Activated CD4-positive, alpha-beta T cell treated with anti-CD3 and anti-CD28 coated beads, Interleukin-2, amount 10 ng/mL, durations not matched to agents 7 days and 5 days (primary cell): ENCODE measurements at places on chromosomes 5 and 9.

GRCh38 chr5:170145462-170145861 is 39.8 kb downstream of the FOXI1 start:
- DNase-seq = no peak

GRCh38 chr9:80968611-80969010 is 720.7 kb downstream of the TLE1 start:
- no peak for DNase-seq

DNA sequence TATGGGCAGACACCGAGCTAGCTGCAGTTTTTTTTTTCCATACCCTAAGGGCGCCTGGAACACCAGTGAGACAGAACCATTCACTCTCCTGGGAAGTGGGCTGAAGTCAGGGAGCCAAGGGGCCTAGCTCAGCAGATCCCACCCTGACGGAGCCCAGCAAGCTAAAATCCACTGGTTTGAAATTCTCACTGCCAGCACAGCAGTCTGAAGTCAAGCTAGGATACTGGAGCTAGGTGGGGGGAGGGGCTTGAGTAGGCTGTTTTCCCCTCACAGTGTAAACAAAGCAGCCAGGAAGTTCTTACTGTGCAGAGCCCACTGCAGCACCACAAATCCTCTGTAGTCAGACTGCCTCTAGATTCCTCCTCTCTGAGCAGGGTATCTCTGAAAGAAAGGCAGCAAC is 151.7 kb upstream of the HCN1 start:
- no peak for DNase-seq

GRCh38 chr9:116178481-116179211 is 25.1 kb downstream of the PAPPA start:
- no peak for DNase-seq

GRCh38 chr5:123001808-123002207 is 34.7 kb downstream of the PPIC start:
- no peak for DNase-seq

GRCh38 chr9:128987805-128988204 is 40.3 kb downstream of the NUP188 start:
- DNase-seq = no peak

DNA sequence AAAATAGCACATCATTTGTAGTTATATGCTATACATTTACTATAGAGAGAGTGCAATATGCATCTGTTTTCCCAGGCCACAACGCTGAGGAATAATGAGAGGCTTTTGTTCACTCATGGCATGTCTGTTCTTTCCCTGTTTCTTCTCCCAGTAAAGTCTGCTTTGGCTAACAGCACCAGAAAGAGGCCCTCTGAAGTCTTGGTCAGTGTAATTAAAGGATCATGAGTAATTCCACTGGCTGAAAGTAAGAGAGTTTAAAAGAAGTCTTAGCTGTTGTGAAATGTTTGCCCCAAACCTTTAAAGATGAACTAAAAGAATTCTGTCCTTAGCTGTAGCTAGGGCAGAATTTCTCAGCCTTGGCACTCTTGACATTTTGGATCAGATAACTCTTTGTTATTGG is 228.8 kb downstream of the TLE4 start:
- DNase-seq = no peak

DNA sequence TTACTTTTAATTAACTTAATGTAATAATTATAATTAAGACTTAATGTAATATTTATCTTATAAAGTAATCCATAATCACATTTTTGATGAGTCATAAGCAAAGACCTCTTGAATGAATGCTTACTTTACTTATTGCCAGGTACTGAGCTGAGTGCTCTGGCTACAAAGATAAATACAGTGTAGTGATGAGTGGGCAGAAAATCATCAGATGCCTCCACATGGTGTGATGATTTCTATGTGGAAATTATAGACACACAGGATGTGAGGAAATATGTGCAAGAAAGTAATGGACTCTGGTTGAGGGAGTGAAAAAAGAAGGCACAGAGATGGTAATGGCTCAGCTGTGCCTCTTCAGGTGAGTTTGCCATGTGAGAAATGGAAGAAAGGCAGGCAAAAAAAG is 422.6 kb upstream of the CD180 start:
- no peak for DNase-seq

DNA sequence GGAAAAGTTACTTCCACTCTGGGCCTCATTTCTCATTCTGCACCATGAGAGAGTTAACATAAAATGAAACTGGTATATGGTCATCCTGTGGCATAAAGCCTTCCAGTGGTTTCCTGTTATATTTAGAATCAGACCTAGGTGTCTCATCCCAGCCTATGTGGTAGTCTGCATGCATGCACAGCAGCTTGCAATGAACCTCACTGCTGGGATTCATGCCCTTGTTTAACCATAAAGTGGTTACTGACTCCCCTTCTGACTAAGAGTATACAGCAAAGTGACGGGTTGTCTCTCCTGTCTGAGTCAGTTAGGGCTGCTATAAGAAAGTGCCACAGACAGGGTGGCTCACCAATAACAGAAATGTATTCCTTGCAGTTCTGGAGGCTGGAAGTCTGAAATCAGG is 14.7 kb upstream of the TDRD7 start:
- DNase-seq = peak; percentile 53

GRCh38 chr5:81303563-81303962 is 2.2 kb downstream of the ZCCHC9 start:
- DNase-seq = no peak

- no peak for DNase-seq
Observed at GRCh38 chr9:124006448-124007361, 4.9 kb upstream of the LHX2 start.

GRCh38 chr9:95063300-95063699 is 254.2 kb downstream of the FANCC start:
- DNase-seq = no peak

GRCh38 chr5:148970876-148971275 is 92.0 kb downstream of the SH3TC2 start:
- no peak for DNase-seq

GRCh38 chr5:159410480-159410879 is 80.2 kb upstream of the IL12B start:
- no peak for DNase-seq

- no peak for DNase-seq
Observed at GRCh38 chr5:61788548-61788947, 456.5 kb downstream of the ZSWIM6 start.

- DNase-seq = no peak
Observed at GRCh38 chr9:120413121-120414048, 166.6 kb downstream of the CDK5RAP2 start.

- DNase-seq = no peak
Observed at GRCh38 chr5:33153372-33153771, 287.4 kb upstream of the TARS1 start.

DNA sequence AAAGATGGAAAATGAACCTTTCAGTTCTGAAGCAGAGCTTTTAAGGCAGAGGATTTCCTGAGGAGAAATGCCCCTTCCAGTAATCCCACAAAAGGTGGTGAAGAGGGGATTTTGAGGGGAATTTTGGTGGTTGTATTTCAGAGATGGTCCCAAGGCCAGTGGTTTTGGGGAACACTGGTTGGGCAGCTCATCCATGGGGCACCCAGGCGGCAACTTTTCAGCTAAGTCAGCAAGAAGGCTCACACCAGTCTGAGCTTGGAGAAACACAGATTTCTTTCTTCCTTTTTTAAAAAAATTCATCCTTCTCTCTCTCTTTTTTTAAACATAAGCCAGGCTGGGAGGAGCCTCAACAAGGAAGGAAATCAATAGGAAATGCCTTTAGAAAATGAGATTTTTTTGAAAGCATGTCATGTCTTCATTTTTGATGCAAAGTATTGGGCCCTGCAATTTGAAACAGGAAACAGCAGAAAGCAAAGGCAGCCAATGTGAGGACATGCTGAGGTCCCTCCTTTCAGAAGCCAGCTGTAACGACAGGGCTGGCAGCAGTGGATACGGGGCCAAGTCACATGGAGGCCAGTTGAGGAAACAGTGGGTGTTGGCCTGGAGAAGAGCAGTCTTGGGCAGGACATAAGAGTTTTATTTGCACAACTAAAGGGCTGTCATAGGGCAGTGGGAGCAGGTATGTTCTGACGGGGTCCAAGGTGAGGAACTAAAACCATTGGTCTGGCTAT is 155.3 kb upstream of the KLF4 start:
- no peak for DNase-seq

- no peak for DNase-seq
Observed at GRCh38 chr9:108634204-108634603, 221.6 kb downstream of the ACTL7B start.

- peak; percentile 53 for DNase-seq
Observed at GRCh38 chr5:132293992-132294727, at the start of gene SLC22A4. Gene SLC22A4, plus strand, starts transcription at chr5:132294394. Its CDS starts 223 bp downstream, at chr5:132294617.

GRCh38 chr9:114164191-114164794 is 9.0 kb downstream of the COL27A1 start:
- DNase-seq = no peak

DNA sequence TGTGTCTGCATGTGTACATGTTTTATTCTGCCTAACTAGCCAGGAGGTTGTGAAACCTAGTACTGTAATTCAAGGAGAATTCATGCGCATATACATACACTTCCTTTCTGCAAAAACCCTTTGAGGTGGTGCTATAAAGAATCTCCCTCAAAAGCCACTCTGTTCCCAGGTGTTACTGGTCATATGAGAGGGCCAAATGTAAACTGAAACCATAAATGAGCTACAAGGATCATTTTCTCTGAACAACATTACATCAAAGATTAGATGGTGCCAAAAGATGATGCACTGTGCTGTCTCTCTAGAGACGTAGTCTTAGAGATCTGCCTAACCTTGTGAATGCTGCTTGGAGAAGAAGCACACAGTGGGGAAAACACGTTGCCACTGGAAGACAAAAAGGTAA is 15.7 kb downstream of the NREP start:
- peak; percentile 14 for DNase-seq

DNA sequence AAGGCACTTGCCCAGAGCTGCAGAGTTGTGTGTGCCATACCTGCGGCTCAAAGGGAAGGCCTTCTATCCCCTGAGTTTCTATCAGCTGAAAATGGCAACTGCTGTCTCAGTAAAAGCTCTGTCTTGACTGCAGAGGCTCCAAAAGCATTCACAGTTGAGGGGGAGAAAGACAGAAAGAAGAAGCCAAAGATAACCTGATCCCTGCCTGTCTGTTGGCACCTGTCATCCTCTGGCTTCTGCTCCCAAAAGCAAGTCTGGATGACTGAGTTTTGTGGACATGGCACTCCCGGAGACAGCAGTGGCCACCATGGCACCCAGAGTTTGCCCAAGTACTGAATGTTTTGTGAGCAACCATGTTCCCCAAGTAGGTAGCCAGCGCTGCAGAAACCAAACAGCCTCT is 176.6 kb downstream of the NR3C1 start:
- no peak for DNase-seq

DNA sequence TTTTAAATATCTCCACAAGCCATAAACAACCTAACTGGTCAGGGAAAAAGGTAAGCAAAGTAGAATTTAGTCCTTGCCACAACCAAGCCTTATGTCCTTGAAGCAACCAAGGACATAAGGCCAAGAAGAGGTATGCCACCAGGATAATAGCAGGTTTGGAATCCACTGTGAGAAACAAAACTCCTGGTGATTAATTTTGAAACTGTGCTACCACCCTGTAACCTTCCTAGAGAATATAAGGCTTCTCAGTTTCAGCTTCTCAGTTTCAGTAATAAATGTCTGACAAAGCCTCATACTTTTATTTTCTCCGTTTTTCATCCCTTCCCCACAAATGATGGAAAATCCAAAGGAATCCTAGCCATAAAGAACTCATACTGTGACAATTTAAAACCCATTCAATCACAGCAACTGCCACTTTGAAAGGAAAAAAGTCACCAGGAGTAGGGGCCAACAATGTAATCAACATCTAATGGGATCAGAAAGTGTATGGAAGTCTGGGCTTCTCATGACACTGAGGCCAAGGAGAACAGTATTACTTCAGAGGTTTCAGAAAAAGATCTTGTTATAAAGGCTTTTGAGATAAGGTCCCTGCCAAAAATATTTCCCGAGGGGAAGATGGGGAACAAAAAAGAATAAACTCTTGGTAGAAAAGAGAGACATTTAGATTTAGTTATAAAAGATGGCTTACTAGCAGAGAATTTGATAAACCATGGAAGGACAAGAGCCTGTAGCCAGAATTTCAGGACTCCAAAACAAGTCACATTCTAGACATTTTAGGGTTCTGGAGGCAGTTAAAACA is 189.2 kb downstream of the TSSK1B start:
- DNase-seq = no peak

- no peak for DNase-seq
Observed at GRCh38 chr5:178257650-178258049, 25.0 kb upstream of the PHYKPL start.

- DNase-seq = no peak
Observed at GRCh38 chr9:126856326-126856877, 4.0 kb upstream of the ZBTB34 start.

GRCh38 chr5:133273661-133274596 is 222.1 kb downstream of the HSPA4 start:
- DNase-seq = no peak

DNA sequence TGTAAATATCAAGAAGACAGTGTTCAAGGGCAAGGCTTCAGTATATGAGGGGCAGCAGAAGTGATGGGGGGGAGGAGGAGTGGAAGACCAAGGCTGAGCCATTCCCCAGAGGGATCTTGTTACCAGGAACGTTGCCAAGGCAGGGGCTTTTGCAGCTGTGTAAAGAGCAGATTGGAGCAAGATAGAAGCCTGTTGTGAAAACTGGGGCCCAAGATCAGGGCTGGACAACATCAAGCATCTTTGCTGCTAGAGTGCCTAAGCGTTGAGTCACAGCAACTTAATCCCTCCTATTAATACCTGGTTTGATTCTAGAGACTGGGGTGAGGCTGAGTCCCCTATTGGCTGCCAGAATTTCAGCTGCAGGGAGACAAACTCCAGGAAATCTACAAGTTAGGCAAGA is 18.4 kb upstream of the ERCC6L2 start:
- no peak for DNase-seq

DNA sequence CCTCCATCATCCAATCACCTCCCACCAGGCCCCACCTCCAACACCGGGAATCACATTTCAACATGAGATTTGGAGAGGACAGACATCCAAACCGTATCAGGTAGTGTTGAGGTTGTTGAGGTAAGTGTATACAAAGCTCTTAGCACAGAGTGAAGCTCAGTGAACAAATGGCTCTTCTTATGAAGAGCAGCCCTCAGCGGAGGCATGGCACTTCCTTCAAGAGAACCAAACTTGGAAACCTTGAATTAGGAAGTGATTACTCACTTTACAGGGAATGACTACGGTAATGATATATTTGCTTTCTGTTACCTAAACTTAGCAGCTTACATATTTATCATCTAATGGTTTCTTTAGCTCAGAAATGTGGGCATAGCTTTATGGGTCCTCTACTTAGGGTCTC is 92.8 kb downstream of the IQGAP2 start:
- DNase-seq = no peak

GRCh38 chr5:132102101-132102701 is 28.6 kb downstream of the CSF2 start:
- no peak for DNase-seq

GRCh38 chr5:156339139-156339841 is 12.3 kb downstream of the SGCD start:
- DNase-seq = no peak
